ENCODE measurements at places on chromosomes 6 and 20.

DNA sequence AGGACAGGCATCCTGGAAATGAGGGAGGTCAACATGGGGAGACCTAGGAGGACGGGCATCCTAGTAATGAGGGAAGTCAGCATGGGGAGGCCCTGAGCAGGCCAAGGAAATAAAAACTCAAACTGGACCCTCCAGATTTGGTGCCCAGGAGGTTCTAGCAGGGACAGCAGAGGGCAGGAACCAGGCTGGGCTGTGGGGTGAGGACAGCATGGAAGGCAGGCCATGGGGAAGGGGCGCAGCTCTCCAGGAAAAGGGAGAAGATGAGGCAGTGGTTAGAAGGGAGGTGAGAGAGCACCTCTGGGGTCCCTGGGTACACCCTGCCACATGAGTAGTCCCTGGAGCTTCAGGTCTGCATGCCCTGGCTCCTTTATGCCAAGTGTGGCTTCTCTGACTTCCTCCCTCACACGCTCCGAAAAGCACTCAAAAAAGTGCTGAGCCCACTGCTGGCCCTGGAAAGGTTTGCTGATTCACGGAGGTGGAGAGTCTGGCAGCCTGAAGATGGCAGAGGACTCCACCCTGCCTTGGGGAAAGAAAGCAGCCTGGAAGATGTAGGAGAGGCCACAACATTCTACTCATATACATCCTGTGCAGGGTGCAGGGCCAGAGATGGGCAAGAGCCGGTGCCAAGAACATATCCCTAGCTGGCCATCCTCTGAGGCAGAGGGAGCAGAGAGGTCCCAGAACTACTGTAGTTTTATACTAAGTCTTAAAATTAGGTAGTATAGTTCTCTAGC lies 154.9 kb downstream of the MRPL14 start:
- no peak for DNase-seq

GRCh38 chr6:43461936-43462335 lies 6.6 kb upstream of the DLK2 start:
- DNase-seq = no peak

DNA sequence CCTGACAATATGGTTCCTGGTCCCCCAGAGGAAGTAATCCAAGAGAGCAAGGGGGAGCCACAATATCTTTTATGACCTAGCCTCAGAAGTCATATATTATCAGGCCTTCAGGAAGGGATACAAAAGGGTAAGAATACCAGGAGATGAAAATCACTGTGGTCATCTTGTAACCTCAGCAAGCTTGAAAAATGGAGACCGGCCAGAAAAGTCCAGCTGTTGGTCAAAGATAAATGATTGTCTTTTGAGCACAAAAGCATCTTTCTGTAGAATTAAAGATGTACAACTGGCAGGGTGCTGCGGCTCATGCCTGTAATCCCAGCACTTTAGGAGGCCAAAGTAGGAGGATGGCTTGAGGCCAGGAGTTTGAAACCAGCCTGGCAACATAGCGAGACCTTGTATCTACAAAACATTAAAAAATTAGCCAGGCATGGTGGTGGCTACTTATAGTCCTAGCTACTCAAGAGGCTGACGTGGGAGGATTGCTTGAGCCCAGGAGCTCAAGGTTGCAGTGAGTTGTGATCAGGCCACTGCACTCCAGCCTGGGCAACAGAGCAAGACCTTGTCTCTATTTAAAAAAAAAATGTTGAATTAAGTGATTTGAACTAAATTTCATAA lies 118.0 kb upstream of the MARCKS start:
- no peak for DNase-seq

GRCh38 chr6:116730513-116730912 lies 35.0 kb downstream of the FAM162B start:
- DNase-seq = no peak

DNA sequence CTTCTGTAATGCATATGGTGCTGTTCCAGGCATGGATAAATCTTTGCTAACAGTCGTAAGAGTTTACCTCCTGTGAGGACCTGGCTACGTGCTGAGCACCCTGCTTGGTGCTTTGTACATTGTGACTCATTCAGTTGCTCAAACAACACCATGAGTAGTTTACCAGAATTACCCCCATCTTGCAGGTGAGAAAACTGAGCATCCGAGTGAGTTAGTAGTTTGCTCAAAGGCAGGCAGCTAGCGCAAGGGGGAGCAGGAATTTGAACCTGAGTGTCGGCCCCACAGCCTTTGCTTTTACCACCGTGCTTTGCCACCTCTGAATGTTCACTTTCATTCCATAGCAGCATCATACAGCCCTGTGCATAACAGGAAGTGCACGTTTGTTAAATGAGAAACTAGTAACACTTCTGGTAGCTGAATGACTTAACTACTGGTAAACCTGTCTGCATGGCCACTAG lies 121.9 kb downstream of the MTHFD1L start:
- peak; percentile 5 for DNase-seq

Data from activated T-helper 9 cell treated with anti-CD3 and anti-CD28 coated beads, Interleukin-2, amount 50 U/mL, for 16 hours (primary cell).